Ovary (tissue), 10 donors: ENCODE measurements at places on chromosomes 4 and X. TPM values are rescaled to one million over a fixed set of nuclear protein-coding genes. Genes with fewer than 3 reads are reported as not detected.

MTMR8 gene
- 3.1 TPM for total RNA-seq

AREG gene
- 0.63 TPM for total RNA-seq

CT47B1 gene
- total RNA-seq, result not detected

DEFB131A gene
- total RNA-seq, result not detected

- H3K36me3 ChIP-seq, result no peaks in the 10 kb centered on the region
- DNase-seq, result peak; percentile 40
- no peak overlapping the region for H3K4me3 ChIP-seq
- H3K4me1 ChIP-seq, result no peaks in the 10 kb centered on the region
- H3K27me3 ChIP-seq, result no peaks in the 10 kb centered on the region
- no peak overlapping the region for H3K27ac ChIP-seq
Measured at GRCh38 chrX:119488749-119489148, 20.5 kb downstream of the SLC25A5 start.

GRCh38 chr4:41882625-41883347 lies 52.4 kb upstream of the TMEM33 start:
- peak overlapping the region; percentile 26 for H3K4me3 ChIP-seq
- H3K27me3 ChIP-seq, result no peaks in the 10 kb centered on the region
- peaks cover 7% of the 10 kb centered on the region for H3K4me1 ChIP-seq
- H3K27ac ChIP-seq, result no peak overlapping the region
- peak; percentile 59 for DNase-seq

- no peaks in the 10 kb centered on the region for H3K4me1 ChIP-seq
- no peaks in the 10 kb centered on the region for H3K27me3 ChIP-seq
- no peak for DNase-seq
Measured at GRCh38 chr4:167918077-167918476, 174.3 kb upstream of the ANXA10 start.

GRCh38 chrX:49876750-49877149 lies 2.5 kb upstream of the USP27X start:
- H3K4me1 ChIP-seq, result peaks cover 4% of the 10 kb centered on the region
- no peak for DNase-seq
- no peaks in the 10 kb centered on the region for H3K36me3 ChIP-seq
- no peak overlapping the region for H3K4me3 ChIP-seq

DNA sequence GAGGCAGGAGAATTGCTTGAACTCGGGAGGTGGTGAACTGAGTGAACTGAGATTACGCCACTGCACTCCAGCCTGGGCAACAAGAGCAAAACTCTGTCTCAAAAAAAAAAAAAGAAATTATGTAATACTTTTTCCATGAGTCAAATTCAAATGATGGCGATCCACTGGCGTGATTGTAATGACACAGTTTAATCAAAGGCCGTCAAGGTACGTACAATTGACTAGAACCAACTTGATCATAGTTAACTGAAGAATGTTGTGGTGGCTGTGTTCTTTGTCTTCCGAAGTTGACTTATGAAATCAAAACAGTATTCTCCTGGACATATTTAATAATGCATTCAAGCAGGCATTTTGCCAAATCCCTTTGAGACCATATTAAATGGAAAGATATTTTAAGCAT lies 318.6 kb upstream of the FAT1 start:
- no peaks in the 10 kb centered on the region for H3K4me1 ChIP-seq
- no peaks in the 10 kb centered on the region for H3K36me3 ChIP-seq
- no peak overlapping the region for H3K27ac ChIP-seq
- no peak overlapping the region for H3K4me3 ChIP-seq

GRCh38 chr4:154618708-154619315 lies 6.4 kb upstream of the FGG start:
- no peak overlapping the region for H3K27ac ChIP-seq
- H3K36me3 ChIP-seq, result no peaks in the 10 kb centered on the region
- H3K27me3 ChIP-seq, result no peaks in the 10 kb centered on the region
- DNase-seq, result peak; percentile 18
- H3K4me1 ChIP-seq, result no peaks in the 10 kb centered on the region

DNA sequence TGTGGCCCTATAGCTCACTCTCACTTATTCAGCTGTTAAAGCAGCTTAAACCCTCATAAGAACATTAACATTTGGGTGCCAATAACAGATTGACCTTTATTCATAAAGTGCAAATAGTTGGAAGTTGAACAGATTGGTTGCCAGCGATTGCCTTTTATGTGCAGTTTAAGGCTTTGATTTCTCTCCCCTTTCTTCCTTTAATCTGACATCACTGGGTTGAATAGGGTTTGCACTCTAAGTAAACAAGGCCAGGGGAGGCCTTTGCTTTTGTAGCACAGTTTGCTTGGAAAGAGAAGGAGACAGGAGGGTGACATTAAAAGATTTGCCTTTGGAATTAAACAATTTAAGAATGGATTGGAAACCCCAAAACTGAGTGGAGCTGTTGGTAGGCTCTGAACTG lies 114.3 kb downstream of the NKX6-1 start:
- DNase-seq, result no peak
- H3K27ac ChIP-seq, result no peak overlapping the region
- no peaks in the 10 kb centered on the region for H3K4me1 ChIP-seq
- no peaks in the 10 kb centered on the region for H3K27me3 ChIP-seq

DNA sequence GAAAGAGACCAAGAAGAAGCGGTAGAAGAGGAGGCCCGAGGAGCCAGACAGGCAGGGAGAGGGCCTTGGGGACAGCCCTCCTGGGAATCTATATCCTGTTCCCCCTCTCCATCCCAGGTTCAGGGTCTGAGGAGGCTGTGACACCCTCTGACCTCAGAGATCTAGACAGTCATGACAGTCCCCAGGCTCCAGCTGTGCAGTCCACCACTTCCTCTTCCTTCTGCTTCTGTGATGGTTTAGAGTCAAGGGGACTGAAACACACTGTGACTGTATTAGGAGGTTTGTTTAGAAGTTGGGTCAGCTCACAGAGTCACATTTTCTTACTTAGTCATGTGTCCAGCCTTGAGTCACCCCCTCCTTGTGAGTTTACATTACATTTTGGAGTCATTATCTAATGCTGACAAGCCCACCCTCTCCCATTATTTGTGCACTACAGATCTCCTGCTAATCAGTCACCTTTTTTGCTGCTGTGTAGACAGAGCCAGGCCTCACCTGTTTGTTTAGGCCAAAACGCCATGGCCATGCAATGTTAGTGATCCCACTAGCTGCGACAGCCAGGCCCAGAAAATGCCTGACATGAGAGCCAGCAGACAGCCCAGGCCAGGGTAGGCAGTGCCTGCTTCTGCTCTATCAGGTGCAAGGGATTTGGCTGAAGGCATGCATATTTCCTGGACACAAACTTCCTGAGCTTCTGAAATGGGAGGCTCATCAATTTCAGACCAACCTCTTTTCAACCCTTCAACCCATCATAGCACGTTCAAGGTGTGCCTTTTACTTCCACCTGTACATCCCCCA lies 26.0 kb downstream of the MANBA start:
- no peak overlapping the region for H3K4me3 ChIP-seq
- no peaks in the 10 kb centered on the region for H3K27me3 ChIP-seq
- no peak for DNase-seq
- no peak overlapping the region for H3K27ac ChIP-seq
